A549 (cell line): ENCODE measurements at places on chromosomes 11 and 22.
A peak's percentile ranks its signal among the peaks of the same experiment; 100 is the strongest.

GRCh38 chr11:12669930-12670329, 4.3 kb upstream of the TEAD1 start:
- no peak for DNase-seq

DNA sequence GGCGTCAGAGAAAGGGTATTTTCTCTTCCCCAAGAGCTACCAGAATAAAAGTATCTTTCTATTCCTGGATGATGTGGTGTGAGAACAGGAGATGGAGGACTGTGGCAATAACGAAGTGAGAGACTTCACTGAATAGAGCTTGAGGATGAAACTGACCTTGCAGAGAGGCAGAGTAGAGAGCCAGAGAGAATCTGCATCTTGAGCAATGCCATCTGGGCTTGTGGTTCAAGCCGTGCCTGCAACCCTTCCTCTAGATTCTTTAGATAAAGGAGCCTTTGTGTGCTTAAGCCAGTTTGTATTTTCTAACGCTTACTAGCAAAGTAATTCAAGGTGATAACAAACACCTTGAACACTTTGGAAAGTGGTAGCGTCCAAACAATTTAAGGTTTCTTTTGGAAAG, 2.2 kb downstream of the ME3 start:
- DNase-seq, result no peak

- DNase-seq, result no peak
Observed at GRCh38 chr22:19962909-19963806, 21.5 kb upstream of the TXNRD2 start.

DNA sequence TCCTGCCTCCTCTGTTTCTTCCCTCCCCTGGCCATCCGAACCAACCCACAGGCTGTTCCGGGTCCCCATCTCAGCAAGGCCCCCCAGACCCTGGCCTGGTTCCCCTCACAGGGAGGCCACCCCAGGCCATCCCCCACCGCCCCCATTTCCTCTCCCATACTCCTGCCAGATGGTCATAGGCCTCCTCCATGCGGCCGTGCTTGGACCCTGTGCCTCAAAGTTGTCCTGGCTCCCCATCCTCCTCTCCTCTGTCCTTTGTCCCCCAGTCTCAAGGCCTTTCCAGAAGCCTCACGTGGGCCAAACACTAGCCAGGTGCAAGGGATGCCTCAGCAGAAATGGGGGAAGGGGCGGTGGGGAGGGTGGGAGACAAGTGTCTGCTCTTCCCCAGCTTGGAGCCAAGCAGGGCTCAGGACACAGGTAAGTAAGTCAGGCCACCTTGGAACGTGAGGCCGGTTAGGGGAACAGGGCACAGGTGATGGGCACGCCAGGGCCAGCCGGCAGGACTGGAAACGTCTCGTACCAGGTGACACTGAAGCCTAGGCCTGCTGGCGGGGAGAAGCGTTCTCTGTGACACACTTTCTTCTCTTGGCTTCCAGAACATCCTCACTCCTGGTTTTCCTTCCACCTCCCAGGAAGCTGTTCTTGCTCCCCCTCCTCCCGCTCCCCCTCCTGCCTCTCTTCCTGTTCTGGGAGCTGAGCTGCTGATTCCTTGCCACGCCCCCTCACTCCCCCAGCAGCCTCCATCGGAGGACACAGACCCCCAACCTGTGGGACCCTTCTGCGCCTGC, 31.5 kb upstream of the SLC22A12 start:
- no peak for DNase-seq

DNA sequence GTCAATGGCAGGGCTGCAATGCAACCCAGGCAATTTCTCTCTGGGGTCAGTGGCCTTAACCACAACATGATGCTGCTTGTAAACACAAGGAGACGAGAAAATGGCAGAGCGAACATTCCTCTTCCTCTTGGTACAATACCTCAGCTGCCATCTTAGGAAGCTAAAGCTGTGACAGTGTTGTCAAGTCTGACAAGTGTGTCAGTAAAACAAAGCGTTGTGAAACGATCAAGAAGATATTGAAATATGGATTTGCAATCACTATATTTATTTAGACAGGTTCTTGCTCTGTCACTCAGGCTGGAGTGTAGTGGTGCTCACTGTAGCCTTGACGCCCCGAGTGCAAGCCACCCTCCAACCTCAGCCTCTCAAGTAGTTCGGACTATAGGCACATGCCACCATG, 14.5 kb upstream of the USP47 start:
- no peak for DNase-seq

DNA sequence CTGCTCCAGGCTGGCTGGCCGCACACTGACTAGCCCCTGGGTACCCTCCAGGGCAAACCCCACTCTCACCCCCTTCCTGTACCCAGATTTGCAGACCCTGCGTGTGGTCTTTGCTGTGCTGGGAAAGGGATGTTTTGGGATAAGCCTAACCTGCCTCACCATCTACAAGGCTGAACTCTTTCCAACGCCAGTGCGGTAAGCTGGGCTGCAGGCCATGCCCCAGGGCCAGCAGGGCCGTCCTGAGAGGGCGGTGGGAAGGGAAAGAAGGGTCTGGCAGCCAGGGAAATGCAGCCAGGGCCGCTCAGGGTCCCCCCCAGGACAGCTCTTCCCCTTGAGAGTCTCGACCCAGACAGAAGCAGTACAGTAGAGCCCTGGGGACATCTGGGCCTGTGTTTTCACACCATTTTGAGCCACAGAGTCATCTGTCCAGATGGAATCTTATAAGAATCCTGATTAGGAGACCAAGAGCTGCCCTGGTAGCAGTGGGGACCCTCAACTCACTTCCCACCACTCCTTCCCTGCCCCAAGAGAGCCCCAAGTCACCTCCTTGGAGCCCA, 22.4 kb upstream of the SLC22A12 start:
- no peak for DNase-seq

DNA sequence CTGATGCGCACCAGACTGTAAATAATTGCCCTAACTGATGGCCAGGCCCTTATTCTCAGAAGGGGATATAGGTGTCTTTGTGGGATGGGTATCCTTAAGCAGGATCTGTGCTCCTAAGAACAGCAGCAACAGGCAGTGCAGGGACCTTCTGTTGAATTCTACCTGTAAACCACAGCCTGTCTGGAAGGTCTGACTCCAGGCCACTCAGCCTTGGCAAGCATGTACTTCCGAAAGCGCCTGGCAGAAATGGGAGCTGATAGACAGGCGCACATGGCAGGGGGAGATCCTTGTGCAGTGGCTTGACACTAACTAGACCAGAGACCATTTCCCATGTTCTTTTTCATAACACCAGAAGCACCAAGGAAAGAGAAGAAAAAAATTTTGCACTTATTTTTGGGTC, 59.0 kb downstream of the C22orf31 start:
- no peak for DNase-seq

DNA sequence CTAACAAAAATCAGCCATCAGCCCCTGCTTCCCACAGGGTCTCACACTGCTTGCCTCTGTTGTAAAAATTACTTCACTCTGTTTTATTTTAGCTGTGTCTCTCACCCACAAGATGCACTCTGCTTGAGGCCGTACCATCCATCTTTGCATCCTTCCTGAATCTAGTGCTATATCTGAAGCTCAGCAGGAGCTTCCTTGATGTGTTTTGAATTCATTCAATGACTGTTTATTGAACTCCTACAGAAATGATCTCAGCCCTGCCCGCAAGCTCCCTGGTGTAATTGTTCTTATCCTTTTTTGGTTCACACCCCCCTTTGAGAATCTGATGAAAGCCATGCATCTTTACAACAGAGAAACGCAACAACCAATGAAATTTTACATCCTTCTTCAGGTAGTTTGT, 310.2 kb upstream of the ZC3H12C start:
- no peak for DNase-seq

DNA sequence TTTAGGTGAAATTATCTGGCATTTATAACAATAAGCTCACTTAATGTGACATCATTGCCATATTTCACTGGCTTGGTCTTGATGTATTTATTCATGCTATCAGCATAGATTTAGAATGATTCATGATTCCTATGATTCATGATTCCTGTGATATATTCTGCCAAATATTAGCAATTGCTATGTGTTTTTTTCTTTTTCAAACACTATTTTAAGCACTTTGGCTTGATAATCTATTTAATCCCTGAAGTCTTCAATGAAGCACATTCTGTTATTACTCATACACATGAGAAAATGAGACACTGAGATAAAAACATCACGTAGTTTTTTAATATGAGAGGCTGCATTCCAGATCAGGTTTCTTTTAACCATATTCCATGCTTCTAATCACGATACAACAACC, 78.5 kb downstream of the LUZP2 start:
- peak; percentile 0 for DNase-seq

DNA sequence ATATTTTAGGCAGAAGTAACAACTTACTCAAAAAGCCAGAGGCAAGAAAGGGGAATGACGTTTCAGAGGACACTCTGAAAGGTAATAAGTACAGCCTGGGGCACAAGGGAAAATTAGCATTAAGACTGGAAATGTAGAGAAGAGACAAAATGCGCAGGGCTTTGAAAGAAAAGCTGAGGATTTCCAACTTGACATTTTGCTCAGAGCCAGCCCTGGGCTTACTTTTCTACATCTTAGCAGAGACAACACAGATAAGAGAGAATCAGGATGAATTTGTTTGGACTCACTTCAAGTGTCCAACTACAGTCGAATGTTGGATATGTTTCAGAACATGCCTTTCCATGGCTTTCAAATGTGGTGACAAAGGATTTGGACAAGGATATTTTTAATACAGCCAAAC, 808.9 kb upstream of the LUZP2 start:
- DNase-seq, result no peak

- DNase-seq, result peak; percentile 24
Observed at GRCh38 chr11:34630544-34630943, 9.7 kb downstream of the EHF start.

GRCh38 chr11:1763796-1764661, at the start of gene CTSD:
TSS of gene CTSD (minus strand) at chr11:1763927. CDS start at chr11:1763859, 68 bp downstream.
- peak; percentile 91 for DNase-seq

GRCh38 chr11:130513132-130513531, 64.7 kb downstream of the ADAMTS15 start:
- no peak for DNase-seq

DNA sequence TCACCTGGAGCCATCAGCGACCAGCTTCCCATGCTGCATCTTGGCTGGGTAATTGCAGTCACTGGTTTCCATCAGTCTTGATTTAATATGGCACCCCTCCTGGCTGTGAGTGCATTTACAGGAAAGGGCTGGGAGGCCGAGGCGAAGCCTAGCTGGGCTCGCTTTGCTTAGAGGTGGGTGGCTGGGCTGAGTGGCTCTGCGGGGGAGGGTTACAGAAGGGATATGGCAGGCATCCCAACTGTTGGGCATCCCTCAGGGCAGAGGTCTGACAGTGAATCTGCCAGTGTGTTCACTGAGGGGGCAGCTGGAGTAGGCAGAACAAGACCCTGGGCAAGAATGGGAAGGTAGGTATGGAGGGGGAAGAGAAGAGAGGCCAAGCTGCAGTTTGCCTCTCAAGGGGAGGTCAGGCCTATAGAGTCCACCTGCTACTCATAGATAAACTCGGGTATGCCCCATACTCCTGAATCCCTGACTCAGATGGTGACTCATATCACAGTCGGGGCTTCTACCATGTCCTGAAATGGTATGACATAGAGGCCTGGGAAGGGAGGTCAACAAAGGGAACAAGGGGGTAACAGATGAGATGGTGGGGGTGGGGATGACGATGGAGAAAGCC, 77.5 kb upstream of the PHOX2A start:
- DNase-seq, result peak; percentile 13

DNA sequence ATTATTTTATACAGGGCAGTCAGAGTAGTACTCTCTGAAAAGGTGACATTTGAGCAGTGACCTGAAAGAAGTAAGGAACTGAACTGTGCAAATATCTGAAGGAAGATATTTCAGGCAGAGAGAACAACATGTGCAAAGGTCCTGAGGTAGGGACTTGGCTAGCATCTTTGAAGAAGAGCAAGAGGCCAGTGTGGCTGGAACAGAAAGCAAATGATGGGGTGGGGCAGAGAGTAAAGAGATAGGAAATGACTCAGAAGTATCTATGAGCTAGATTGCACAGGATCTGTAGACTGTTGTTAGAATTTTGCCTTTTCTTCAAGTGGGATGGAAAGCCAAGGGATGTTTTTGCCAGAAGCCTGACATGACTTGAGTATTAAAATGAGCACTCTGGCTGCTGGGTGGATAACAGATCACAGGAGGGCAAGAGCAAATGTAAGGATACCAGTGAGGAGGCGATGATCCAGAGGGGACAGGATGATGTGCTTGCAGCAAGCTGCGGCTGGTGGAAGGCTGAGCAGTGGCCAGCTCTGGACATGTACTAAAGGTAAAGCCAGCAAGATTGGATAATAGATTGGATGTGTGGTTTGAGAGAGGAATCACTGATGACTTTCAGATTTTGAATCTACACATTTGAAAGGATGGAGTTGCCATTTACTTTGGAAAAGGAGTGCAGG, 33.2 kb upstream of the TTC12 start:
- DNase-seq, result no peak

- peak; percentile 31 for DNase-seq
Observed at GRCh38 chr22:35231585-35232084, 25.7 kb upstream of the HMGXB4 start.

DNA sequence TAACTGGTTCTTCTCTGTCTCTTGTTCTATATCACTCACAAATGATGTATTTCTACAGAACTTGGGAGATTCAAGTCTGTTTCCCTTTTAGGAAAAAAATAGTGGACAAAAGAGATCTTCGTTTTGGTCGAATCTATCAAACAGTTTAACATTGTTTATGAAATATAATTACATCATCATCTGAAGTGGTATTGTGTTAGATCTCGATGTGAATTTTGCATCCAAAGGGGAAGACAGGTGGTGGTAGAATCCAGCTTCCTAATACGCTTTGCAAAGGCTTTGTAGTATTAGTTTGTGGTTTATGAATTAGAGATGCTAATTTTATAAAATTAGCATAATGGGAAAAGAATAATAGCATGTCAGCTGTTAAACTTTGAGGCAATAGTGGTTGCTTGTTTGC, 3.4 kb downstream of the SIK2 start:
- DNase-seq, result no peak

- no peak for DNase-seq
Observed at GRCh38 chr22:29195118-29195963, 10.4 kb upstream of the EMID1 start.

DNA sequence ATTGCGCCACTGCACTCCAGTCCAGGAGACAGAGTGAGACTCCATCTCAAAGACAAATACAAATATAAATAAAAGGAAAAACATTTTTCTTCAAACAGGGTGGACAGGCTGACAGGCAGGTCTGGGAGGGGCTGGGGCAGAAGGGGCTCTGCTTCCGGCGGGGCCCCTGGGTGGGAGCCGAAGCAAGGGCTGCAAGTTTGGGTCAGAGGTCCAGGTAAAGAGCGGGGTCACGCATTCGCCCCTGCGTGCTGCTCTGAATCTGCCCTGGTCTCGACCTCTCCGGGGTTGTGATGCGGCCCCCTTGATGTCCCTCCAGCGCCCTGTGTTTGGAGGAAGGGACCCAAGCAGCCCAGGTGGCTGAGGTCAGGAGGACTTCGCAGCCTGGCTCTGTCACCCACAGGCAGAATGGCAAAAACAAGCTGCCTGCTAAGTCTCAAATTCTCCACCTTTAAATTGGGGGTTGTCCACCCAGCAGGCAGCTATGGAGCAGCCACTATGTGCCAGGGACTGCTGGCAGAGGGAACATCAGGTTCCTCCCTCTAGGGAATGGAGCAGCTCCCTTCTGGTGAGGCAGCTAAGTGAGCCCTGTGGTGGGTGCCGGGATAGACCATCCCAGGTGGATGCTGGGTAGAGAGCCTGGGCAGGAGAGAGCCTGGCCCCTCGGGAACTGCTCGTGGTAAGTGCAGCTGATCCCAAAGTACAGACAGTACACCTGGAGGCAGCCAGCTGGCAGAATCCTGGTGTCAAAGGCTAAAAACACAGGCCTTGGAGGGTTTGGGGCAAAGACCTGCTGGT, 10.3 kb upstream of the PHF21B start:
- no peak for DNase-seq

GRCh38 chr22:18065256-18065655, 12.5 kb upstream of the PEX26 start:
- no peak for DNase-seq
